T-cell (primary cell): ENCODE measurements at places on chromosomes 1 and 21.
A peak's percentile ranks its signal among the peaks of the same experiment; 100 is the strongest.

DNA sequence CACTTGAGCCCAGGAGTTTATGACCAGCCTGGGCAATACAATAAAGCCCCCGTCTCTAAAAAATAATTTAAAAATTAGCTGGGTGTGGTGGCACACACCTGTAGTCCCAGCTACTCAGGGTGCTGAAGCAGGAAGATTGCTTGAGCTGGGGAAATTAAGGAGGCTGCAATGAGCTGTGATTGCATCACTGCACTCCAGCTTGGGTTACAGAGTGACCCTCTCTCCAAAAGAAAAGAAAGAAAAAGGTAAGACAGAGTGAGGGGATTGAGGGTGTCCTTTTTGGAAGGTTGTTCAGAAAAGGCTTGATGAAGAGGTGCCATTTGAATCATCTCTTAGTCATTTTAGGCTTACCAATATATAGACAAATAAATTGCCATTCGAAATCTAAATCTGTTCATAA is 4.0 kb upstream of the SRRM1 start:
- no peak for DNase-seq

DNA sequence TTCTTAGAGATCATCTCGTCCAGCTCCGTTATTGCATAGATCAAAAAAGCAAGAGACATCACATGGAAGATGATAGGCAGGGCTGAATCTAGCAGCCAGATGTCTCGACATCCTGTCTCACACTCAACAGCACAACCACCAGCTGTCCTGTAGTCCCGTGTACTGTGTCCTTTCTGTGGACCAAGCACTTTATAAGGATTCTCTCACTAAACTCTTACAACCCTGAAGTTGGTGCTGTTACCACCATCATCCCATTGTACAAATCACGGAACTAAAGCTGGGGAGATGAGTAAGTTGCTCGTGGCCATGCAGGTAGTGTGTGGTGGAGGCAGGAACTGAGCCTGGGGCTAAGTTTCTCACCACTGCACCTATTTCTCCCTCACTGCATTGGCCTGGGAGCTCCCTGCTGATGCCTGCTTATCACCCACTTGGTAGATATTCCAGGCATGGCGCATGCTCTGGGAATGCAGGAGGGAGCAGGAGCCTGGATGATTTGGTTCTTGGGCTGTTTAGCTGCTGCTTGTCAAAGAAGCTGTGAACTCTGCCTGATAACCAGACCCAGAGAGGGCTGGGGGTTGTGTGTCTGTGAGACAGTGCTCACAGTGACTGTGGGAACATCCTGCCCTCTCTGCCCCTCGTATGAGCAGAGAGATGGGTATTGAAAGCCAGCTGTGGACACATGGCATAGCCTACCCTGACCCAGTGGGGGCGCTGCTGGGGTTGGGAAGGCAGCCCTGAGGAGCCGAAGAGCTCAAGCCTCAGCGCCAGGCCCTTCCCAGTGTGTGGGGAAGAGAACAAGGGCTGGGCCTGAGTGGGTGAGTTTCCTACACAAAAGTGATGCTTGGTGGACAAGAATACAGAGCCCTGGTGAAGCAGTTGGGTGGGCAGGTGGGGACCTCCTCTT is 13.6 kb downstream of the PPFIA4 start:
- DNase-seq: no peak

- DNase-seq: no peak
Measured at GRCh38 chr21:34343838-34344381, 19.9 kb upstream of the KCNE2 start.

- no peak for DNase-seq
Measured at GRCh38 chr1:246769306-246769705, 45.1 kb downstream of the SCCPDH start.

DNA sequence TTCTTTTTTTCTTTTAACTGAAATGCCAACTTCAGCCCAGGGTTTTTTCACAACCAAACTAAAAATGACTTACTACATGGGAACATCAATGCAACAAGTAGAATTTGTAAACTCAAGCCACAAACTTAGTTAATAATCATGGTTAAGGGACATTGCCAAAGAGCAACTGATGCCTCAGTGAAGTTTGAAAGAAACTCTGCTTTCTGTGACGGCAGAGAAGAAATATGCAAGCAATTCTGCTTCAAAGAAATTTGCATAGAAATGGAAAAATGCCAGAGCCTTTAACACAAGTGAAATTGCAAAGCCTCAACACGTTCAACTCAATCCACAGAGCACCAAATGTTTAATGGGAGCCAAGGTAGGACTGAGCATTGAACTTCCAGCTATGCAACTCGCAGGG is 5.0 kb upstream of the CHD5 start:
- no peak for DNase-seq

- DNase-seq: no peak
Measured at GRCh38 chr1:165490175-165490574, 45.2 kb upstream of the RXRG start.

DNA sequence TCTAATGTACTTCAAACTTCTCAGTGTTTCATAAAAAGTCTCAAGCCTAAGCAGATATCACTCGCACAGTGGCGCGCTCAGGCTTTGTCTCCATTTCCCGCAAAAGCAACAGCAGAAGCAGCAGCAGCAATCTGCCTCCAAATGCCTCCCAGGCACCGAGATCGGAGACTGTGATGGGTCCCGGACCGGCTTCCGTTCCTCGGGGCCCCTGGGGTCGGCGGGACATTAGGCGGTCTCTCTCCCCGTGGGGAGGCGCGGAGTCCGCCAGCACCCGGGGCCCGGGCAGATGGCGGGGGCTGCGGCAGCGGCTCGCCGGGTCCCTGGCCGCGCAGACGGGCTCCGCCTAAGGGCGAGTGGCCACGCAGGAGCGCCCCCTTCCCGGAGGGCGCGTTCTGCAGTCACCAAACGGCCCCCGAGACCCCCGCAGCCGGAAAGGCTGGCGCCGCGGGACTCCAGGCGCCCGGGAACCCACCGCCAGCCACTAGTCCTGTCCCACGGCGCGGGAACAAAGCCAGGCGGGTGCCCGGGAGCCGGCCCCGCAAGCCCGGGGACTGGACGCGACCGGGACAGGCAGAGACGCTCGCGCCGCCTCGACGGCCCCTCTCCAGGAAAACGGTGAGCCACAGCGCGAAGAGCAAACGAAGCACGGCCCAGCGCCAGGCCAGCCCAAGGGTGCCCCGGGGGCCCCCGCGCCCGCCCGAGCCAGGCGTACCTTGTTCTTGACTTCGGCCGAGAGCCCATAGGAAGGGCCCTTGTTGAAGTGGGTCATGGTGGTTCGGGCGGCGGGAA is 590 bp downstream of the CNN3 start:
- DNase-seq: peak; percentile 33

DNA sequence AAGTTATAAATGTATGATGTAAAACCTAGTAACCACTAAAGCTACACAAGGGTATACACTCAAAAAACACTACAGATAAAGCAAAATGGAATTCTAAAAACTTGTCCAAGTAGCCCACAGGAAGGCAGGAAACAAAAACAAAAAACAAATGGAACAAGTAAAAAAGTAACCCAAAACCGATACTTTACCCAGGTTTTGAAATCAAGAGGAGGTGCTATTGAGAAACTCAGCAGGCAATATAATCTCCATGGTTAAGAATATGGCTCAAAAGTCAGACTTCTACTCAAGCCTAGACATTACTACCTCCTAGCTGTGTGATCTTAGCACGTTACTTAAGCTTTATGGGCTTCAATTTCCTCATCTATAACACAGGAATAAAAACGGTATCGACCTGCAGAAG is 13.3 kb downstream of the RBBP5 start:
- DNase-seq: no peak

GRCh38 chr1:48048064-48048463 is 50.9 kb upstream of the TRABD2B start:
- DNase-seq: no peak

- no peak for DNase-seq
Measured at GRCh38 chr1:113675302-113675701, 84.0 kb downstream of the PHTF1 start.

DNA sequence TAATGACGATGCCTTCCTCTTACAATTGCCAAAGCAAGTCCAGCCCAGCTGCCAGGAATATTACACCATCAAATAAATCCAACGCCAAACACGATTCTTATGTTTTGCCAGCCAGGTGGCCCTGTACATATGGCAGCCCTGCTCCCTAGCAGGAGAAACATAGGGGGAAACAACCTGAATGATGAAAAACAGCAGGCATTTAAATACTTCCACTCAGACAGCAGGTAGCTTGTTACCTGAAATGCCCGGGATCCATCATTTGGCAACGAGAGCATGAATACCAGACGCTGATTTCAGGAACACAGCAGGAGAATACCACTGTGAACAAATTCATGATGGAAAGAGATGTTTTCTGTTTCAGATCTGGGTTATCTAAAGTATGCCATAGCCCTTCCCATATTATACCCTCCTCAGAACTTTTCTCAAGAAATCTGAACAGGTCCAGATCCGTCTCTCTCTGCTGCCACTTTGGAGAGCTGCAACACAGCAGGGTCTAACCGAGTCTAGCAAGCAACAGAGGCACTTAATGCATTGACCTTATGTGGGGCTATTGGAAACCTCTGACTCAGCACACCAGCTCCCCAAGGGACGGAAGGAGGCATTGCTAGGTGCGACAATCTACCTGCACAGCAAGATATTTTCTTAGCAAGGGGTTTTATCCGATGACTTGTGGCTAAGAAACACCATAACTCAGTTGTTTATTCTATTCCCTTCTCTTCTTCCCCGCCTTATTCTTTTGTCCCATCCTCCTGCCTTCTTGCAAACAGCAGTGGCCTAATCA is 166.3 kb downstream of the BARHL2 start:
- DNase-seq: no peak

DNA sequence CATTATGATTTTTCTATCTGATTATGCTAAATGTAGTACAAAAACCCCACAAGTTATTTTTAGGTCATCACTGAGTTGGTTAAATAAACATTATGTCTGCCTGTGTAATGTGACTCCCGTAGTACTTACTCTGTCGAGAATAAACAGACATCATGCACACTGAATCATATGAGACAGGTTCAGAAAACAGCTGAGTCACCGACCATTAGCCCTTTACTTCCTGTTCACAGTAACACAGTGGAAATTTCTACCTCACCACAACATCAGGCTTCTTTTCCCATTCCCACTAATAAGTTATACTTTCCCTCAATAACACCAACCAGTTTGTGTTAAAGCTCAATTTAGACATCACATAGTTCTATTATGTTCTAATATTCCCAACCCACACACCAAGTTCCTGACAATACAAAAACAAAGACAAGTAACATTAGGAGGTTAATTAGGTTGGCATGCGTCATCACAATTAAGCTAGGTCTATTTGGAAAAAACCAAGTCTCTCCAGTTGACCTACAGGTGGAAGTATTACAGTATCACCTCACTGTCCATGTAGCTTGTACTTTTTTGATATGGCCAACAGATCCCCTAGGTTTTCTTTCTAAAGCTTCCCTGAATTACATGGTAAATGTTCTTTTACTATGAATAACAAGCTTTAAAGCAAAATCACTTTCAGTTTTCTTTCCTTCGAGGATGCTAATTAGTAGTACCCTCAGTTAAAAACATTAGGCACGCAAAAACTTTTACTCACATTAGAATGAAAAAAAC is 154.2 kb downstream of the EIF4G3 start:
- DNase-seq: no peak

GRCh38 chr1:97942161-97943123 is 21.6 kb upstream of the DPYD start:
- no peak for DNase-seq

DNA sequence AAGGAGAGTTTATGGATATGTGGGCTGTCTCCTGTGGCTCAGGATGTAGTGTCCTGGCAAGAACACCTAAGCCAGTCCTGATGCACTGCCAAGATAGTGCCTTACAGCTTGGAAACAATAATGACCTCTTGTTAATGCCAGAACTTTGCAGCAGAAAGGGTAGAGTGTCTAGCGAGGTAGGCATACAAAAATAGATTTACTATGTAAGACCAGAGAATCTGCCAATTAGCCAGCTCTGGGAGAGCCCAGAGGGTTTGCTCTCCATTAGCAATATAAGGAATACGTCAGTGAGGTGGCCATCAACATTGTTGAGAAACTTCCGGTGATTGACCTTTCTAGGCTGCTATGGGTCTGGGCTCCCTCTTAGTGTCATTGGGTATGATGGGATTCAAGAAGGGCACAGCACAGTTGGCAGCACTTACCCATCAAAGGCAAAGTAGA is 178.5 kb upstream of the GALNT2 start:
- DNase-seq: no peak

- DNase-seq: no peak
Measured at GRCh38 chr1:157137046-157137407, 1.2 kb downstream of the ETV3 start.

DNA sequence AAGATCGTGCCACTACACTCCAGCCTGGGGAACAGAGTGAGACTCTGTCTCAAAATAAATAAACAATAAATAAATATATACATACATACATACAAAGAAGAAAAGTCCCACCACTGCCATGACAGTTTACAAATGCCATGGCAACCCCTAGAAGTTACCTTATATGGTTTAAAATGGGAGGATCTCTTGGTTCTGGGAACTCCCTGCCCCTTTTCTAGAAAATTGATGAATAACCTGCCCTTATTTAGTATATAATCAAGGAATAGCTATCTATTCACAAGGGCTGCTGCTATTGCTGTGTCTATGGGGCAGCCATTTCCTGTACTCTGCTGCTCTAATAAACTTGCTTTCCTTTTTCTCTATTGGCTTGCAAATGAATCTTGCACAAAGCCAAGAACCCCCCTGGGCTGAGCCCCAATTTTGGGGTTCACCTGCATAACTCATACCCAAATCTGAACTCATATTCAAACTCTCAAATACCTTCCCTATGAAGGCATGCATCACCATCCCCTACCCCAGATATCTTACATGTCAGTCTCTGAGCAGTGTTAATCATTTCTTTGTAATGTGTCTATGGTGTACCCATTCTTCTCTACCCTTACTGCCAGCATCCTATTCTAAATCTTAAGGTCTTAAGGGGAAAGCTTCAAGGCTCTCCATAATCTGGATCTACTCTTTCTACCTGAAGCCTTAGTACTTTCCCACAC is 9.0 kb downstream of the GON4L start:
- DNase-seq: no peak

- no peak for DNase-seq
Measured at GRCh38 chr1:168552961-168553360, 9.2 kb upstream of the XCL2 start.

- DNase-seq: no peak
Measured at GRCh38 chr1:108585313-108585712, 25.4 kb downstream of the EEIG2 start.

DNA sequence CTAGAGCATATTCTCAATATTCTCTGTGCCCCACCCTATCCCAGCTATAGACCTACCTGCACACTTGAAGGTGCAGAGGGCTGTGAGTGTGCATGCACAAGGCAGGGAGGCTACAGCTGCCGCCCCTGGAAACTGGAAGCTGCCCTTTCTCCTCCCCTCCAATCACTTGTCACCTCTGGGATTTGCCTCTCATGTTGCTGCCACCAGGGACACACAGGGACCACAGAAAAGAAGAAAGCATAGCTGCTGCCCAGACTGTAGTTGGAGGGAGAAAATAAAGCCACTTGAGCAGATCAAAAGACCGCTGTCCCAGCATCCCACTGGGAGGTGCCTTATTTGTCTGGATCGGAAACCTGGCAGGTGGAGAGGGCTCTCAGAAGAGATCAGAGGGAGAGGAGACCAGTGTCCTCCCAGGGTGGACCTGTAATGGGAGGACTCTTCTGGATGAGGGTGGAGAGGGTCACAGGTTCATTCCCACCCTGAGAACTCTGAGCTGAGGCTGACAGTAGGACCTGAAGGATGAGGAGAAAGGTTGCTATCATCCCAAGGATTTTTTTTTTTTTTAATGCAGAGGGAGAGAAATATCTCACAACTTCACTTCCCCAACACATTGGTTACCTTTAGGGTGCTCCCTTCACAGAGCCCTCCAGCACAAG is 7.6 kb upstream of the INPP5B start:
- no peak for DNase-seq
